ENCODE measurements at places on chromosomes 6 and 20. TPM values are rescaled to one million over a fixed set of nuclear protein-coding genes. Genes with fewer than 3 reads are reported as not detected.

- no peak overlapping the region for H3K27ac ChIP-seq
- H3K36me3 ChIP-seq = no peaks in the 10 kb centered on the region
- H3K4me1 ChIP-seq = no peaks in the 10 kb centered on the region
- H3K27me3 ChIP-seq = no peaks in the 10 kb centered on the region
Measured at GRCh38 chr20:31505903-31506302, 8.3 kb upstream of the HM13 start.

ZC3H12D gene
- not detected for total RNA-seq

GRCh38 chr6:150813319-150813992 is 52.0 kb upstream of the MTHFD1L start:
- peaks cover 20% of the 10 kb centered on the region for H3K4me1 ChIP-seq
- no peaks in the 10 kb centered on the region for H3K36me3 ChIP-seq

MAPK13 gene
- 6.6 TPM for total RNA-seq

EYA4 gene
- total RNA-seq = not detected

DNA sequence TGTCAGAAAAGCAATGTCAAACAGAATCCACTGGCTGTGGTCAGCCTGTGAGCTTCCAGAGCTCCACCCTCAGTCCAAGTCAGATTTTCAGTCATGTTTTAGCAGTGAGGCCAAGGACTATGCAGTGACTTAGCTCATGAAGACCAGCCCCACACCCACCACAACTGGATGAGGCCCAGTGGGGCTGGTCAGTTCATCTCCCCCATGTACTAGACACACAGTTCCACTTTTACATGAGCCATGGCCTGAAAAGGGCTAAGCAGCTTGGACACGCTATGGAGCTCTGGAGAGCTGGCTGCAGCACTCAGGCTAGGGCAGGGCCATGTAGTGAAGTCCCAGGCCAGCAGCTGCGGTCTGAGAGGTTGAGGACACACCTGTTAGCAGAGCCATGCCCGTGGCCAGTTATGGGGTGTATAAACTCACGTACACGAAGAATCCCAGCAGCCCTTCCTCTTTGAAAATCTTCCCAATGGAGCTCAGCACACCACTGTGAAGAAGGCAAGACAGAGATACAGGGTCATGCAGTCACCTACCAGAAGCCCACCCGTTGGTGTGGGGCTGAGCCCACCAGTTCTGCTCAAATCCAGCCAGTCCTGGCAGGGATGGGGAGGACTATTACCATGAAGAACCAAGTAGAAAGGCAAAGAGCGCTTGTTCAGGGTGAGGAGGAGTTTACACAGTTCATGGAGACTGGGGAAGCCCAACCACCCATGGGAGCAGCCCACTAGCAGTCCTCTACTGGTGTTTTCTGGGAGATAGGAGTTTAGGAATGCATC is 10.6 kb downstream of the MTCH1 start:
- no peak overlapping the region for H3K27ac ChIP-seq
- H3K4me1 ChIP-seq = peaks cover 10% of the 10 kb centered on the region
- peaks cover 66% of the 10 kb centered on the region for H3K36me3 ChIP-seq
- no peak overlapping the region for H3K4me3 ChIP-seq

DNA sequence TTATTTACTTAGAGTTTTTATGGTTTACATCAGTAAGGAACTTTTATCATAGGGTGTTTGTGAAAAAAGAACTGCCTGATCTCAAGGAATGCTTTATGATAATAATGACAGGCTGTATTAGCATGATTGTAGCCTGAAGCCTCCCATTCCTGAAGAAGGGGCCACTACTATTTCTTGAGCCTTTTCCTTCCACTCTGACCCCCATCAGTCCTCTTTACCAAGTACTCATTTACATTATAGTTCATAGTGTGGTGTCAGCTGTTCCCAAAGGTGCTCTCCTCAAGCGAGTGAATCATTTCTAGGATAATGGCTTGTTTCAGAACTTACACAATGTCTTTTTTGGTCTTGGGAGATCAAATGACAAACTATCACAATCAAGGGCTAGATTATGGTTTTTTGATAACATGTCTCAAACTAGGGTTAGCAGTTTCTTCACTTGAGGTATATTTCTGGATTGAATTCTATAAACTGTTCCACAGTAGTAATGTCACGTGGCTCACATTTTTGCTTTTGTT is 283.6 kb downstream of the CDKAL1 start:
- no peak overlapping the region for H3K4me3 ChIP-seq
- no peaks in the 10 kb centered on the region for H3K4me1 ChIP-seq
- H3K27ac ChIP-seq = no peak overlapping the region
- DNase-seq = no peak

- no peaks in the 10 kb centered on the region for H3K36me3 ChIP-seq
- peak; percentile 44 for DNase-seq
Measured at GRCh38 chr6:15417811-15418210, 171.9 kb downstream of the JARID2 start.

ZBTB46 gene
- 3.9 TPM for total RNA-seq

PCNA gene
- total RNA-seq = 116 TPM

TGM3 gene
- total RNA-seq = not detected

DEF6 gene
- total RNA-seq = 4.9 TPM

ARG1 gene
- not detected for total RNA-seq

- H3K27ac ChIP-seq = no peak overlapping the region
- no peaks in the 10 kb centered on the region for H3K27me3 ChIP-seq
- H3K4me1 ChIP-seq = no peaks in the 10 kb centered on the region
- H3K4me3 ChIP-seq = no peak overlapping the region
Measured at GRCh38 chr20:50358971-50359370, 151.2 kb upstream of the PTPN1 start.

- H3K27me3 ChIP-seq = 0 out of 2 replicates have a peak, but pooled peaks cover 13% of the 10 kb centered on the region
- DNase-seq = peak; percentile 80
- peak overlapping the region; percentile 70 for H3K4me3 ChIP-seq
Measured at GRCh38 chr6:53651764-53652401, 13.7 kb downstream of the KLHL31 start.

PHF1 gene
- 39.8 TPM for total RNA-seq

- H3K4me3 ChIP-seq = no peak overlapping the region
- peaks cover 14% of the 10 kb centered on the region for H3K36me3 ChIP-seq
- H3K27ac ChIP-seq = no peak overlapping the region
- no peaks in the 10 kb centered on the region for H3K4me1 ChIP-seq
- peak; percentile 38 for DNase-seq
Measured at GRCh38 chr20:63206878-63207277, 9.1 kb downstream of the YTHDF1 start.

GRCh38 chr20:53448875-53449274 is 144.8 kb downstream of the ZNF217 start:
- peak; percentile 12 for DNase-seq
- H3K27ac ChIP-seq = no peak overlapping the region
- no peaks in the 10 kb centered on the region for H3K4me1 ChIP-seq
- H3K36me3 ChIP-seq = no peaks in the 10 kb centered on the region

DNA sequence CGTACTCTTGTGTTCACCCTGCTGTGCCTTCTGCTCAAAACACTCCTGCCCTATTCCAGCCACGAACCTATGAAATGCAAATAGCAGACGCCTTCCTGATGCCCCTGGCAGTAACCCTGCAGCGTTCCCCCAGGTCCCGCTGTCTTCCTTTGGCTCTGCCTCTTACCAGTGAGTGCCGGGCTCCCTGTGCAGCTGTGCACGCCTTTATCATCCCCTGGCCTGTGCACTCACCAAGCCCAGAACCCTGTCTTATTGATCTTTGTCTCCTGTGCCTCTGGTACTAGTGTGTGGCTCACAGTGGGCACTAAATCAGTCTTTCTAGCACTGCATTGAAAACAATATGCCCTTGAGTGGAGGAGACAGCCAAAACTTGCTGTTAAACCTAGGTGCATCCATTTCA is 19.7 kb downstream of the ZDHHC14 start:
- no peaks in the 10 kb centered on the region for H3K36me3 ChIP-seq
- no peak overlapping the region for H3K4me3 ChIP-seq
- no peak overlapping the region for H3K27ac ChIP-seq
- no peaks in the 10 kb centered on the region for H3K4me1 ChIP-seq

- H3K27me3 ChIP-seq = peaks cover 23% of the 10 kb centered on the region
- H3K36me3 ChIP-seq = no peaks in the 10 kb centered on the region
- H3K27ac ChIP-seq = no peak overlapping the region
- H3K4me1 ChIP-seq = no peaks in the 10 kb centered on the region
Measured at GRCh38 chr20:33209789-33210188, 7.4 kb upstream of the BPIFA3 start.

- H3K4me1 ChIP-seq = no peaks in the 10 kb centered on the region
- H3K27me3 ChIP-seq = no peaks in the 10 kb centered on the region
- H3K27ac ChIP-seq = no peak overlapping the region
- no peaks in the 10 kb centered on the region for H3K36me3 ChIP-seq
- DNase-seq = no peak
- H3K4me3 ChIP-seq = no peak overlapping the region
Measured at GRCh38 chr20:60171738-60172137, 213.5 kb downstream of the CDH26 start.

GRCh38 chr6:144597511-144597910 is 312.4 kb downstream of the UTRN start:
- no peaks in the 10 kb centered on the region for H3K27me3 ChIP-seq
- H3K27ac ChIP-seq = no peak overlapping the region
- no peak for DNase-seq
- H3K36me3 ChIP-seq = peaks cover 11% of the 10 kb centered on the region
- no peak overlapping the region for H3K4me3 ChIP-seq

FAM217A gene
- not detected for total RNA-seq

- H3K4me3 ChIP-seq = no peak overlapping the region
- no peaks in the 10 kb centered on the region for H3K36me3 ChIP-seq
- H3K27me3 ChIP-seq = peaks cover 56% of the 10 kb centered on the region
- DNase-seq = no peak
- no peaks in the 10 kb centered on the region for H3K4me1 ChIP-seq
Measured at GRCh38 chr20:62997417-62998035, 9.2 kb downstream of the BHLHE23 start.

- peak; percentile 58 for DNase-seq
- no peaks in the 10 kb centered on the region for H3K36me3 ChIP-seq
- H3K4me3 ChIP-seq = no peak overlapping the region
- no peak overlapping the region for H3K27ac ChIP-seq
- H3K27me3 ChIP-seq = no peaks in the 10 kb centered on the region
Measured at GRCh38 chr6:116971959-116972358, 94.9 kb downstream of the RFX6 start.

GRCh38 chr6:35948725-35949124 is 27.8 kb upstream of the SRPK1 start:
- H3K27me3 ChIP-seq = no peaks in the 10 kb centered on the region
- DNase-seq = peak; percentile 37
- no peaks in the 10 kb centered on the region for H3K4me1 ChIP-seq
- no peak overlapping the region for H3K27ac ChIP-seq

DNA sequence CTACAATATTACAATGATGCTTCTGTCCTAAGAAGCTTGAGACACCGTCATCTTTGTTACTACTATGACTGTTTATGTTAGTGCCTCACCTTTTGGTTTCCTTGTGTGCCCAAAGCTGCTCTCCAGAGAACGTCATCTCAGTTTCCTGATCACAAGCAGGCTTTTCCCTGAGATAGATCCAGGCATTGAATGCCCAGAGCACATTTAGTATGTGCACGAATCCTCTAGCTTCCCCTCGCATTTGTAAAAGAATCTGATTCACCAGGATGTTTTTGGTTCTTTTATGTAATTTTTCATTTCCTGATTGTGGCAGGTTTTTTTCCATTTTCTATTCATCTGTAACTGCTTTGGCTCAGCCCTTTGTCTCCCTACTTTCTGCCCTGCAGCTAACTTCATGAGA is 100.2 kb upstream of the TMEM181 start:
- H3K27ac ChIP-seq = no peak overlapping the region
- H3K4me3 ChIP-seq = no peak overlapping the region
- peaks cover 9% of the 10 kb centered on the region for H3K4me1 ChIP-seq
- no peak for DNase-seq

GRCh38 chr20:45047581-45048119 is 53.3 kb downstream of the KCNS1 start:
- no peaks in the 10 kb centered on the region for H3K27me3 ChIP-seq
- no peak overlapping the region for H3K4me3 ChIP-seq

DNA sequence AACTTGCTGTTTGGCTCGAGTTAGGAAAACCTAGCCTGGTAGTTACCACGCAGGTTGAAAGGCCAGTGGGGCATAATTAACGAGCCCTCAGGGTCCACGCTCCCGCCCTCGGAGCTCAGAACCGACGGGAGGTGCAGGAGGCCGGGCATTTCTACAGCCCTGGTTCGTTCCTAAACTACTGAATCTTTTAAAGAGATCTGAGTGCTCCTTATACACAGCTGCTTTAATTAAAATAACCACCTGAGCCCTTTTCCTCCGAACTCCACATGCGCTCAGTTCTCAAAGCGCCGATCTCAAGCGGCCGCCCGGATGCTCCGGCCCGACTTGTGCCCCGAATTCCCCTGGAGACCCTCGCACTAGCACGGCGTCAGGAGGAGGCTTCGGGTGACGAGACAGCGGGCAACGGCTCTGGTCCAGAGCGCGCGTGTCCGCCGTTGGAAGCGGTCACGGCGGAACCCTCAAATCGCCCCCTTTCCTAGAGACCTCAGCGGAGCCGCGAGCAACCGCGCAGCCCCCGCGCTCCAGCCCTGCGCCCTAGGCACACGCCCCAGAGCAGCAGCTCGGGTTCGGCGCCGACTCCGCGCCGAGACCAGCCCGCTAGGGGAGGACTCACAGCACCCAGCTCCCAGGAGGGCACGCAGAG is 397 bp downstream of the WDR27 start:
- peak overlapping the region; percentile 93 for H3K4me3 ChIP-seq
- no peak for DNase-seq
- peak overlapping the region; percentile 84 for H3K27ac ChIP-seq
- peaks cover 15% of the 10 kb centered on the region for H3K36me3 ChIP-seq
- H3K4me1 ChIP-seq = peaks cover 35% of the 10 kb centered on the region

- no peaks in the 10 kb centered on the region for H3K27me3 ChIP-seq
- DNase-seq = no peak
- peaks cover 4% of the 10 kb centered on the region for H3K4me1 ChIP-seq
Measured at GRCh38 chr6:160378218-160378617, 30.0 kb downstream of the SLC22A3 start.

GRCh38 chr6:30345852-30346251 is 896 bp downstream of the RPP21 start:
- peak overlapping the region; percentile 87 for H3K4me3 ChIP-seq
- DNase-seq = no peak
- H3K27me3 ChIP-seq = no peaks in the 10 kb centered on the region
- no peak overlapping the region for H3K27ac ChIP-seq

- peak; percentile 20 for DNase-seq
- peaks cover 50% of the 10 kb centered on the region for H3K36me3 ChIP-seq
- no peaks in the 10 kb centered on the region for H3K4me1 ChIP-seq
- H3K27me3 ChIP-seq = no peaks in the 10 kb centered on the region
Measured at GRCh38 chr20:48999890-49000870, 45.9 kb upstream of the CSE1L start.
